ENCODE measurements at places on chromosomes 3 and 15.

- DNase-seq, result no peak
Observed at GRCh38 chr3:146166826-146167225, 5.8 kb upstream of the PLOD2 start.

DNA sequence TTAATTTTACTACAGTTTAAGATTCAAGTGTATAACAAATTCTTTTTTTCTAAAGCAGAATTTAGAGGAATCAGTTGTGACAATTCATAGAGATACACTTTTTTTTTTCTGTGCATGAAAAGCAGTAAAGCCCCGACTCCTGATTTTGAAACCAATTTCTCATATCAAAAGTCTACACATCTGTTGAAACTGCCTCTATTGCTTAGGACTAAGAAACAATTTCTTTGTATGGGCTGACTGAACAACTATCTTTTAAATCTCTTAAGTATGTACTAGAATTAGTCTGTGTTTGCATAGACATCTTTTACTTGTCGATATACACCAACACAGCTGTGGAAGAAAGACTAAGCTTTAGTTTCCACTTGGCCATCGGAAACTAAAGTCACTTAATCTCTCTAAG is 127.6 kb downstream of the MEIS2 start:
- DNase-seq, result no peak

GRCh38 chr3:20406611-20407011 is 220.6 kb upstream of the SGO1 start:
- no peak for DNase-seq

GRCh38 chr3:15110206-15110605 is 11.3 kb upstream of the RBSN start:
- no peak for DNase-seq

GRCh38 chr15:84926491-84927230 is 42.2 kb downstream of the SLC28A1 start:
- no peak for DNase-seq

GRCh38 chr15:71807691-71808091 is 2.7 kb upstream of the NR2E3 start:
- DNase-seq, result no peak

DNA sequence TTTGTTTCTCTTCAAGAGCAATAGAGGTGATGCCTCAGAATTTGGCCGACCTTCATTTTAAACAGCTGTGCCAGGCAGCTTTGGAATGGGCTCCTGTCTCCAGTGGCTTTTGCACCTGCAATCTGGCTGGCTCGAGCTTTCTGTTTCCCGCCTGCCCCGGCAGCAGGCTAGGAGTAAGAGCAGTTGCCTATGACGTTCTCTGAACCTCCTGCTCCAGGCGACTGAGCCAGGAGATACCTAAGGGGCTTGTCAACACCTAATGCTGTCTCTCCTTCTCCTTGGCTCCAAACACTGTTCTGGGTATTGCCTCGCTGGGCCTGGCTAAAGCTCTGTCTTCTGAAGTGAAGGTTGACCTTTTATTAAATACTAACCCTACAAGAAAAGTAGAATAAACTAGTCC is 229.9 kb downstream of the LRRN1 start:
- no peak for DNase-seq

DNA sequence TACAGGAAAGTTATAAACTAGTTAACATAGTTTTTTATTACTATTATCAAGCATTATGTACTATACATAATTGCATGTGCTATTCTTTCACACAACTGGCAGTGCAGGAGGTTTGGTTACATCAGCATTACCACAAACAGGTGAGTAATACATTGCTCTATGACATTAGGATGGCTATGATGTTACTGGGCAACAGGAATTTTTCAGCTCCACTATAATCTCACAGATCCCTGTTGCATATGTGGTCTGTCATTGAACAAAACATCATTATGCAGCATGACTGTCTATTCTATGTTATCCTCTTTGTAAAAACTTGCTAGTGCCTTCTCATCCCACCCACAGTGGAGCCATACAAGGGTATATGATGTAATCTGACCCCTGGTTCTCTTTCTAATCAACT is 36.5 kb upstream of the PDZRN3 start:
- no peak for DNase-seq

- DNase-seq, result no peak
Observed at GRCh38 chr3:59995563-59995962, 945.7 kb upstream of the CFAP20DC start.

- DNase-seq, result peak; percentile 49
Observed at GRCh38 chr15:53378096-53378800, 381.2 kb downstream of the WDR72 start.

GRCh38 chr15:73051391-73051806 is 864 bp upstream of the NEO1 start:
- DNase-seq, result no peak

DNA sequence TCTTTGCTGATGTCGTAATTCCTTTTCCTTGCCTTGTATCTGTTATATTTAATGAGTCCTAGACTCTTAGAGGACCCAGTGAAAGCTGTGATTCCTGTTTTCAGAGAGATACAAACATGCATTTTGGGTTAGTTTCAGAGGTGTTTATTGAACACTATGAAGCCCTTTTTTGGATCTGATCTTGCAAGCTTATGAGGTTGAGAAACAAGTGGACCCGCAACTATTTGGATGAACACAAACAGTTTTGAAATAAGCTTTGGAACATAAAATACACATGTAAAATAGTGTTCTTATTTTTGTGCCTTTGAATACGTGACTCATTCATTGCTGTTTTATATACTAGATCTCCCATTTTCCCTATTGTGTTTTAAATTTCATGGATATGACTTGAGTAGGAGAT is 33.5 kb downstream of the SNRK start:
- no peak for DNase-seq

DNA sequence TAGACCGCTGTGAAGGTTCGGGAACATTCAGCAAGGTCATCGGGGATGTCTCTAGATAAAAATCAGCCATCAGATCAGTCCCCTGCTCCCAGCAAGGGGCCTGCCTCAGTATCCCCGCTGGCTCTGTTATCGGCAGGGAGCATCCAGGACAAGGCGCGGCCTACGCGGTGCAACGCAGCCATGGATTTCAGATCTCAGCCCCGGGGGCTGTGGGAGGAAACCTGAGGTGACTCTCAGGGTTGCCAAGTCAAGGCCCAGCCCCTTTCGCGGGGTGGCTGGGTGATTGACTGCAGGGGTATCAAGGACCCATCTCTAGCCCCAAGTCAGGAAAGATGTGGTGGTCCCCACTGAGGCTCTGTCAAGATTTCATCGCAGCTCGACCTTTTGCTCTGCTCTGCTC is 23.1 kb upstream of the CD47 start:
- DNase-seq, result no peak

- no peak for DNase-seq
Observed at GRCh38 chr3:142363936-142364467, 83.8 kb downstream of the XRN1 start.

- DNase-seq, result no peak
Observed at GRCh38 chr3:57031631-57032541, 28.6 kb upstream of the SPATA12 start.

DNA sequence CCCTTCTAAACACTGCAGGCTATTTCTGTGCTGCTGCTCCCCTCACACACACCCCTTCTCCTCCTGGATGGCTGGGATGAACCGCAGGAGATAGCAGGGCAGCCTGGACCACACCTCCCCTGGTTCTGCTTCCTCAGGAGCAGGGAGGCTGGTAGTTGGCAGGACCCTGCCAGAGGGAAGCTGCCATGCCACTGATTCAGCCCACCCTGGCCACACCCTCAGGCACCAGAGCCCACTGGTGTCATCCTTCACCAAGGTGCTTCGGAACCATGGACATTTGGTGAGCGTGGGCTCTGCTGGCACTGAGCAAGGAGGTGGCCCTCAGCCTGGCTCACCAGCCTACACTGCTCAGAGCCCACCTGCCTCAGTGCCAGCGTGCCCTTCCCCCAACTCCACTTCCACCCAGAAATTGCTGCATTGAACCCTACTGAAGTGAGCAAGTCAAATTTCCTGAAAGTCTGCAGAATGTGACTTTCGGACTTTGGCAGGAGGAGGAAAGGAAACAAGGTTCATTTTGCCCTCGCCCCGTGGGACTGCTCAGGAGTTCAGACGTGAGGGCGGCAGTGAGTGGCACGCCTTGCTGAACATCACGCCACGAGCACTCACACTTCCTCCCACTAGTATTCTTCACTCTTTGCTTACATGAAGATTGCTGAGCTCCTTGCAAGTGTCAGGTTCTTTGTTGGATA is 26.3 kb downstream of the BMF start:
- no peak for DNase-seq

- DNase-seq, result peak; percentile 89
Observed at GRCh38 chr15:68618908-68619698, 40.3 kb downstream of the CORO2B start.

GRCh38 chr3:12954891-12955650 is 113.7 kb upstream of the RPL32 start:
- no peak for DNase-seq

GRCh38 chr3:46027736-46028397 is 584 bp upstream of the XCR1 start:
- no peak for DNase-seq

- DNase-seq, result no peak
Observed at GRCh38 chr3:52405066-52405465, 39.8 kb downstream of the SEMA3G start.

DNA sequence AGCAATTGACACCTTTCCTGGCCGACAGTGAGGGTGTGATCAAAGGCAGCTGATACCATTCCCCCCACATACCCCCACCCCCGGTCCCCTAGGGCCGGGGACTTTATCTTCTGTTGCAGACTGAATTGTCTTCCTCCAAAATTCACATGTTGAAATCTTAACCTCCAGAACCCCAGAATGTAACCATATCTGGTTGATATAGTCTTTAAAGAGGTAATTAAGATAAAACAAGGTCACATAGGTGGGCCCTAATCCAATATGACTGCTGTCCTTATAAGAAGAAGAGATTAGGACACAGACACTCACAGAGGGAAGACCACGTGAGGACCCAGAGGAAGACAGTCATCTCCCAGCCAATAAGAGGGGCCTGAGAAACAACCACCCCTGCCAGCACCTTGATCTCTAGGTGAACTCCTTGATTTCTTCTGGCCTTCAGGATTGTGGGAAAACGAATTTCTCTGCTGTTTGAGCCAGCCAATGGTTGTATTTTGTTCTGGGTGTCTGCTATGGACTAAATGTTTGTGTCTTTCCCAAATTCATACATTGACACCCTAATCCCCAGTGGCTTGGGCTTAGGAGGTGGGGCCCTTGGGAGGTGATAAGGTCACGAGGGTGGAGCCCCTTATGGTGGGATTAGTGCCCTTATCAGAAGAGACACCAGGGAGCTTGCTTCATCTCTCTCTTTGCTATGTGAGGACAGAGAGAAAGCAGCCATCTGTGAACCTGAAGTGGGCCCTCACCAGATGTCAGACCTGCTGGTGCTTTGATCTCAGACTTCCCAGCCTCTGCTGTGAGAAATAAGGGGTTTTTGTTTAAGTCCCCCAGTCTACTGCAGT is 144.0 kb downstream of the CHSY1 start:
- DNase-seq, result no peak

DNA sequence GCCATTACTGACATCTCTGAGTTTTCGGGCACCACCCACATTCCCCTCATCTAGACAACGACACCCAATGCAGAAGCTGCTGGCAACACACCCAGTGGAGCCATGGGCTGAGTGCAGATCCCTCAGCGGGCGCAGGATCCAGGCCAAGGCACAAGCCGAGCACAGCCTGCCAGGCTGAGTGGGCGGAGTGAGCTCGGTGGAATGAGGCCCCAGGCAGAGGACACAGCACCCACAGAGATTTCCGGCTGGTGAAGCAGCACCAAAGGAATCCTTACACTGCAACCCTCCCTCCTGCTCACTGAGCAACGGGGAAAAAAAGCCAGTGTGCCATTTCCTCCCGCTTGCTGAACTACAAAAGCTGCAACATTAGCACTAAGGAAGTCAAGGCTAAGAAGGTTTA is 34.3 kb downstream of the ZMAT3 start:
- no peak for DNase-seq

GRCh38 chr3:196987022-196987421 is 18.4 kb upstream of the PIGZ start:
- DNase-seq, result no peak

GRCh38 chr15:58190419-58190818 is 52.2 kb downstream of the AQP9 start:
- no peak for DNase-seq

GRCh38 chr3:9810433-9810770 is 340 bp downstream of the TTLL3 start:
- DNase-seq, result no peak

DNA sequence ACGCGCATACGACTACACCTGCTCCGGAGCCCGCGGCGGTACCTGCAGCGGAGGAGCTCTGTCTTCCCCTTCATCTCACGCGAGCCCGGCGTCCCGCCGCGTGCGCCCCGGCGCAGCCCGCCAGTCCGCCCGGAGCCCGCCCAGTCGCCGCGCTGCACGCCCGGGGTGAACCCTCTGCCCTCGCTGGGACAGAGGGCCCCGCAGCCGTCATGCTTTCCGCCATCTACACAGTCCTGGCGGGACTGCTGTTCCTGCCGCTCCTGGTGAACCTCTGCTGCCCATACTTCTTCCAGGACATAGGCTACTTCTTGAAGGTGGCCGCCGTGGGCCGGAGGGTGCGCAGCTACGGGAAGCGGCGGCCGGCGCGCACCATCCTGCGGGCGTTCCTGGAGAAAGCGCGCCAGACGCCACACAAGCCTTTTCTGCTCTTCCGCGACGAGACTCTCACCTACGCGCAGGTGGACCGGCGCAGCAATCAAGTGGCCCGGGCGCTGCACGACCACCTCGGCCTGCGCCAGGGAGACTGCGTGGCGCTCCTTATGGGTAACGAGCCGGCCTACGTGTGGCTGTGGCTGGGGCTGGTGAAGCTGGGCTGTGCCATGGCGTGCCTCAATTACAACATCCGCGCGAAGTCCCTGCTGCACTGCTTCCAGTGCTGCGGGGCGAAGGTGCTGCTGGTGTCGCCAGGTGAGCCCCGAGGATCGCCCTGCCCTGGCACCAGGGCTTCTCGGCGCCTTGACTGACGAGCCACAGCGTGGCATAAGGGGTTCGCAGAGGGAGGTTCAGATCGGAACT is 420 bp downstream of the SLC27A2 start:
- DNase-seq, result peak; percentile 74

GRCh38 chr3:134251731-134252391 is 1.2 kb upstream of the RYK start:
- no peak for DNase-seq

DNA sequence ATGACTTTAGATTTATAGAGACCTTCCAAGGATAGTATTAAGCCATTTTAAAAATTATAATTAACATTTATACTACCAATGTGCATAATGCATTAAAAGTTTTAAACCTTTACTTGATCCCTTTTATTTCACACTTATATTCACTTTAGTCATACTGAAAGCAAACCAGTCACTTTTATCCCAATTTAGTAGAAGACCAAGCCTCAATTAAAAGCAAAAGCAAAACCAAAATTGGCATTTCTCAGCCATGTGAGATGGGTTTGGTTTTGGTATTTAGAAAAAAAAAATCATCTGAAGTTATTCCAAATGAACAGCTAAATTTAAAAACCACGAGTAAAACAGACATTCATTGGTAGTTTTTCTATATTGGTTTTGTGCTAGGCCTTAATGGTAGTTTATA is 249.4 kb downstream of the LPP start:
- no peak for DNase-seq

GRCh38 chr3:73314151-73314951 is 252.9 kb downstream of the EBLN2 start:
- no peak for DNase-seq
